ENCODE measurements at places on chromosomes 2 and 18. TPM values are rescaled to one million over a fixed set of nuclear protein-coding genes. Genes with fewer than 3 reads are reported as not detected.

UGP2 gene
- total RNA-seq, result 70.4 TPM

FBXO36 gene
- 5.0 TPM for total RNA-seq

GRCh38 chr2:125172181-125172580, 1147.1 kb downstream of the CNTNAP5 start:
- DNase-seq, result no peak
- H3K4me1 ChIP-seq, result no peaks in the 10 kb centered on the region
- H3K4me3 ChIP-seq, result no peak overlapping the region
- no peaks in the 10 kb centered on the region for H3K27me3 ChIP-seq
- no peak overlapping the region for H3K27ac ChIP-seq

- no peak for DNase-seq
- H3K36me3 ChIP-seq, result no peaks in the 10 kb centered on the region
These were observed 134.2 kb upstream of the RND3 start for GRCh38 chr2:150621526-150622213.

DNA sequence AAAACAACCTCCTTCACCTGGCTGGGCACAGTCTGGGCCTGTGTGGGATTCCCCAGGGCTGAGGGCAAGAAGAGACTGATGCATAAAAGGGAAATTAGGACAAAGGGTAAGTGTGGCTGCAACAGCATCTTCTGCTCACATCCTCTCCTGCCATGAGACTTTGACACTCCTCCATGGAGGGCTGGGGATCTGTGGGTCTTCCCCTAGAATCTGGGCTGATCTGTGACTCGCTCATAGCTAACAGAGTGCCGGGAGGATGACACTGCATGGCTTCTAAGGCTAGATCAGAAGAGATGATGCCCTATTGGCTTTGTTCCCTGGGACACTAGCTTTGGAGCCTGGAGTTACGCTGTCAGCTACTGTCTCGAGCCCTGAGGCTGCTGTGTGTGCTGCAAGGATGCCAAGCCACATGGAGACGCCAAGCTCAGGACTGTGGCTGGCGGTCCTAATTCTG, 24.3 kb downstream of the MOCOS start:
- DNase-seq, result no peak
- no peaks in the 10 kb centered on the region for H3K36me3 ChIP-seq
- H3K4me1 ChIP-seq, result no peaks in the 10 kb centered on the region

UGT1A8 gene
- not detected for total RNA-seq
